ENCODE measurements at places on chromosomes 11 and 22. TPM values are rescaled to one million over a fixed set of nuclear protein-coding genes. Genes with fewer than 3 reads are reported as not detected.

The APOL5 gene
- 0.69 TPM for total RNA-seq

GRCh38 chr11:67581469-67581868 is 2.1 kb upstream of the GSTP1 start:
- DNase-seq = no peak

DNA sequence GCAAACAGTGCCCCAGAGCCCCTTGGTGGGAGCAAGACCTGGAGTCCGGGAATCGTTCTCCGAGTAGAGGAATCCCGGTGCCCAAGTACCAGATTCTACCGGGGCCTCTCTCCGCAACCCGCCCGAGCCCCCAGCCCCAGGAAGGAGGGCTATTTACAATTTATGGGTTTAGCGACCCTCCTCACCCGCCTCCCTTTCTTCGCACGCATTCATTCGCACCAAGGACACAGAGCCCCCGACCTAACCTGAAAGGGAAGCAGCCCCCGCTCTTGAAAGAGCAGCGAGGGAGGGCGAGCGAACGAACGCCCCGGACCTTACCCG is 628 bp downstream of the LRP4 start:
- no peak for DNase-seq

DNA sequence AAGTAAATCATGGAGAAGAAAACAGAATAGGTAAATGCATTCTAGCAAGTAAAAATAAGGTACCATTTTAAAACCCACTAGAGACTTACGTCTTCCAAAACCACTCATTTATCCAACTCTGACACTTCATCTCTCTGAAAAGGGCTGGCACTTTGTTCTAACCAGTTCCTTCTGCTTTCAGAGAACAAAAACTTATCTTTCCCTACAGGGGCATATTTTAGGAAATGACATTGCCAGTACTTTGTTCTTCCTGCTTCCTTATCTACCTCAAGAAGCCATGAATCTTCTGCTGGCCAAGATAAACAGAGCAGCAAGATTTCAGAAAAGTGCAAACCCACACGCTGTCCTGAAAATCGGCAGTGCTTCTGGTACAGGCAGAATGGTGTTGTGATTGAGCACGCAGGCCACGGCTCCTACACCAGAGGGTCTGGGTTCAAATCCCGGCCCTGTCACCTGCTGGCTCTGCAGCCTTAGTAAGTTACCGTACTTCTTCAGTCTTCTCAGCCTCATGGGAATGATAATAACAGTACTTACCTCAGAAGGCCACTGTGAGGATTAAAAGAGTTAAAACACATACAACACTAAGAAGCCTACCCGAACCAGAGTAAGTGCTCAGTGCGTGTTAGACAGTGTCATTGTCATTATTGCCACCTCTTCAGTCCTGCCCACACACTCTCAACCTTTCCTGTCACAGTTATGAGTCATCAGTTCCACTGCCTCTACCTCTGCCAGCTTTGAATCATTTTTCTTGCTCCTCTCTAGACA is 11.0 kb downstream of the MPZL3 start:
- DNase-seq = no peak

DNA sequence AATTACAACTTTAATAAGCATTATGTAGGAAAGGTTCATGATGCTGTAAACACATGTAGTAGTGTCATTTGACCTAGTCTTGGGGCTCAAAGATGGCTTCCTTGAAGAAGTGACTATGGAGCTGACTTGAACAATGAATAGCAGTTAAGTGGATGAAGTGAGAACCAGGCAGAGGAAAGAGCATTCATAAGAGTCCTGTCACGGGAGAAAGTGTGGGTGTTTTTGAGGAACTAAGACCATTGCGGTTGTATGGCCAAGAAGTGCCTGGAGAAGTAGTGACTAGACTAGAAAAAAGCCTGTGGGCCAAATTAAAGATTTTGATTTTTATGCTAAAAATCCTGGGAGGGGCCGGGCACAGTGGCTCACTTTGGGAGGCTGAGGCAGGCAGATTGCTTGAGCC is 7.2 kb upstream of the IL18BP start:
- no peak for DNase-seq

DNA sequence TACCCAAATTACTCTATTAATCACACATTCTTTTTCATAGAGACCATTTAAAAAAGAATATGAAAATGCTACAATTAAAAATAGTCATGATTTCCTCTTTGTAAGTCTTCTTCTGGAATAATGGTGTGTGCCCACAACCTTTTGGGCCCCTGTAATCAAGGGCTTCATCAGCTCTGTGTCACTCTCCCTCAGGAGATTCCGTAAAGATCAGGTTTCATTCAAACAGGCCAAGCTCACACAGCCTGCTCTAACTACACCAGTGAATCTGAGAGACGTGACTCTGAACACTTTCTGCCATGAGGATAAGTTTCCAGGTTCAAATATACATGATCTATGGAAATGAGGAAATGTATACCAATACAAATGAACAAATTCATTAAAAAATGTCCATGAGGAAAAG is 9.5 kb downstream of the DRICH1 start:
- no peak for DNase-seq

The SIK2 gene
- total RNA-seq = 20.7 TPM

GRCh38 chr11:72591785-72592502 is 82.3 kb downstream of the PDE2A start:
- DNase-seq = no peak

DNA sequence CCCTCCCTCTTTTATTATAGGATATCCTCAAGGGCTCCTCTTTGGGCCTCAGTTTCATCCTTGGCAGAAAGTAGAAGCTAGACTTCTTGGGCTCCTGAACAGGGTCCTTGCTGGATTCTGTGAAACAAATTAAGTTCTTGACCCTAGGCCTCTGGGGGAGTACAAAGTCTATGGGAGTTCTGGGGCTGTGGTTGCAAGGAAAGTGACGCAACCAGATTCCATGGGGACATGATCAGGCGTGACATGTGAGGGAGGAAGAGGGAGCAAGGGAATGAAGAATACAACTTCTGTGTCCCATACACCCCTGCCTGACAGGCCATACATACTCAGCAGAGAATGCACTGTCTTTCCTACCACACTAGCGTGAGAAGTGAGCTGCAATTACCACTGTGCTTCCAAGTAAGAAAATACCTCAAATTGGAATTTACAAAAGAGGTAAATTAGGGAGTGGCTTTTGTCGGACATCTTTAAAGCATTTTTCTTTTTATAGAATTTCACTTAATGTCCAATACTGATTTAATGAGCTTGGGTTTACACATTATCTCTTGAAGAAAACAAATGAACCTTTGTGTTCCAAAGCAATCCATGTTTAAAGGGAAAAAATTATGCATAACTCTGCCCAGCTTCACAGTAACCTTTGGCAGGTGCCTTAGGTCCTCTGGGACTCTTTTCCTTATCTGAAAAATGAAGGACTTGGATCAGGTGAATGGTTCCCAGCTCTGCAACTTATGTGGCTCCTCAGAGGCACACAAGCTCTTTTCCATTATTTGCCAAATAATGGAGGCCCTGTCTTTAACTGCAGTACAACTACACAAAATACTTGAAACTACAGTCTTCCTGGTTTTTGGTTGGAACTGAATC is 38.9 kb downstream of the LIMK2 start:
- no peak for DNase-seq

GRCh38 chr22:44536411-44536810 is 38.4 kb upstream of the RTL6 start:
- no peak for DNase-seq

The SEPTIN3 gene
- total RNA-seq = 1.9 TPM

- peak; percentile 64 for DNase-seq
Measured at GRCh38 chr11:76236092-76236999, 30.0 kb upstream of the WNT11 start.

GRCh38 chr11:59141673-59142460 is 789 bp upstream of the FAM111A start:
- no peak for DNase-seq

DNA sequence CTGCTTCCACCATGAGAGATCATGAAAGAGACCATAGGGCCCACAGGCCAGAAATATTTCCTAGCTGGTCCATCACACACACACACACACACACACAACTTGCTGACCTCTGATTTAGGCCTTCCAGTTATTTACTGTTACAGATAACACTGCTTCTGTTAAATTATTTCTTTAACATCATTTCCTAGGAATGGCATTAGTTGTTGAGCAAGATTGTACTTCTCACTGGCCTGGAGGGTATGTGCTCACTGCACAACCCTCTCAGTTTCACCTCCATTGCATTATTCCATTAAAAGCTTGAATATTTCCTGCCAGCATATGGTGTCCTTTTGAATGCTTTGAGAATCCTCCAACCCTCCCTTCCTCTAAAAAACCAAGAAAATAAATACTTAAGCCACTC is 104.4 kb downstream of the MICAL2 start:
- no peak for DNase-seq

GRCh38 chr11:2191883-2192282 is 20.3 kb upstream of the TH start:
- DNase-seq = no peak

The DRD2 gene
- 0.20 TPM for total RNA-seq

DNA sequence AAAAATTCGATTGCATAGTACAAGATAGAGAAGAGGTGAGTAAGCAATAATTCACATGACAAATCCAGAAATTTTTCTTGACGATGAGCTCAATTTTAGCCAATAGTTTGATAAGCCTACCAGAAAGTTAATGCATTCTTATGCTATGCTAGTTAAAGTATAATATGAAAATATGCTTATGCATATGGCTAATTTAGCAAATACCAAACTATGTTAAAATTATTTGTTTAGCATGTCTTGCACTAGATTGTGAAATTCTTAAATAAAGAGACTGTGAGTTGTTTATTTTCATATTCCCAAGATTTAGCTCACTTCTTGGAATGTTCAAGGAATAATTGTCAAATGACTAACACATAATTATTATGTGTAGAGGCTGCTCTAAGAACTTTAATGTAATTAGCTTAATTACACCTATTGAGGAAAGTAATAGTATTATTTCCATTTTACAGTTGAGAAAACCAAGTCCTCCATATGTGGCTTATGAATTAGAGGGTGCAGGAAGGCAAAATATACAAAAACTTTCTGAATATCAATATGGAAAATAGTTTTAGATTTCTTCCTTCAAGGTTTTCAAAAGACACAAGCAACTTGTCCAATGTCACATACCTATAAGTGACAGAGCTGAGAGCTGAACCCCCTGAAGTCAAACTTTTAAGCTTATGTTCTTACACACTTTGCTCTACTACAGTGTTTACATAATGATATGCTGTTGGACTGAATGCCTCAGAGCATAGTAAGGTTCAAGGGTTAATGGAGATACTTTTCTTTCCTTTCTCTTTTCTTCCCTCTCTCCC is 45.9 kb upstream of the ARHGAP20 start:
- no peak for DNase-seq

- DNase-seq = no peak
Measured at GRCh38 chr11:124865181-124865901, at the start of gene ROBO3. ROBO3 (plus strand) TSS chr11:124865432; CDS start chr11:124865578, 146 bp downstream.

GRCh38 chr11:47775240-47775869 is 8.2 kb upstream of the FNBP4 start:
- DNase-seq = no peak

- DNase-seq = peak; percentile 46
Measured at GRCh38 chr22:45212306-45212709, 28.4 kb downstream of the KIAA0930 start.

GRCh38 chr11:130629039-130629438 is 180.6 kb downstream of the ADAMTS15 start:
- DNase-seq = no peak

The SPI1 gene
- 7.5 TPM for total RNA-seq

DNA sequence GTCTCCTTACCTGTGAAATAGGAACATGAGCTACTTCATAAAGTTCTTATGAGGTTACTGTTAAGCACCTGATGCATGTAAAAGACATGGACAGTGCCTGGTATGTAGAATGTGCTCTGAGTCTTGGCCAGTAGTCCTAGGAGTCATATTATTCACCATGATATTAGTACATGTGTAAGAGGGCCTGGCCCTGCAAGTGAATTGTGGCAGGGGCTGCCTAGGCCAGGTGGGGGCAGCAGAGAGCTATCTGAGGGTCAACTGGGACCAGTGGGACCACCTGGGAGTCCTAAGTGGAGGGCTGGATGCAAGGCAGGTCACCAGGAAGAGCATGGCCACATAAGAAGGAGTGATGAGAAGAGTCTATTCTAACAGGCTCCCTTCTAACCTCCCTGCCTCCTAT is 529.5 kb downstream of the SOX6 start:
- DNase-seq = no peak

The MMP1 gene
- total RNA-seq = 0.69 TPM

- no peak for DNase-seq
Measured at GRCh38 chr11:129815596-129816461, at the start of gene TMEM45B. TMEM45B (plus strand) TSS chr11:129815848; CDS start chr11:129852483, 36,635 bp downstream.

- DNase-seq = no peak
Measured at GRCh38 chr22:31329029-31329428, 17.1 kb downstream of the PATZ1 start.

The TUB gene
- total RNA-seq = 20.2 TPM

The SLC22A6 gene
- total RNA-seq = not detected

DNA sequence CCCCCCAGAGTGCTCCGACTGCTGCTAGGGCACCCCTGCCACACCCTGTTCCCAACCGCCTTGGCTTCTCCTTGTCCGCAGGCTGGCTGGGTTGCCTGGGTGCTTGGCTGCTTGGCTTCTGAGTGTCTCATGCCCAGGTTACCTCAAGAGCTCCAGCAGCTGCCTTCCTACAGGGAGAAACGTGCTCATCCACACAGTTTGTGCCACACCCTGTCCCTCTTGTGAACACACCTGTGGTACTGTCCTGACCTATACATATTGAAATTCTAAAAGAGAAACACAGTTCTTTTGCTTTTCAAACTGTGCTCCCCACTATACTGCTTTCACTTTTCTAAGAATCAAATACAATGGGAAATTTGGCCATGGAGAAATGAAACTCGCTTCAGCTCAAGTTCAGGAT is 191.4 kb downstream of the DBX1 start:
- DNase-seq = no peak

DNA sequence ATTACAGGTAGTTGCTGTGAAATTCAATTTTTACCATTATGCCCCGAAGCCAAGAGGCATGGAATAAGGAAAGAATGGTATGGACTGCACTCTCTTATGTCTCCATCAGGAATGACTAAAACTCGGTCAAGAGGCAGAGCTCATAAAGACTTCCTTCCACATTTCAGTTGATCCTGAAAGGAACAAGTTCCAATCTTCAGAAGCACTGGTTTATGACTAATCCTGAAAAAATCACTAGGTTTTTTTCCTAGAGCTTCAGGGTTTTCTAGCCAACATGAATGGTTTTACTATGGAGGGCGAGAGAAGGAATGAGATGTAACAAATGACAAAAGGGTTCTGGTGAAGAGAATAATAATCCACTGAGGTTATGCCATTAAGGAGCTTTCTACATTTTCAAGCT is 832.2 kb downstream of the NTM start:
- DNase-seq = no peak

The GLYATL1 gene
- 0.79 TPM for total RNA-seq

- DNase-seq = no peak
Measured at GRCh38 chr11:74195828-74196227, 24.7 kb downstream of the PPME1 start.

GRCh38 chr22:49848690-49849160 is 4.9 kb upstream of the ZBED4 start:
- no peak for DNase-seq

- no peak for DNase-seq
Measured at GRCh38 chr11:37942081-37942480, 1344.0 kb upstream of the RAG2 start.

Measured in skin of body (tissue), 3 donors.